ENCODE measurements at places on chromosomes 13 and 19.

DNA sequence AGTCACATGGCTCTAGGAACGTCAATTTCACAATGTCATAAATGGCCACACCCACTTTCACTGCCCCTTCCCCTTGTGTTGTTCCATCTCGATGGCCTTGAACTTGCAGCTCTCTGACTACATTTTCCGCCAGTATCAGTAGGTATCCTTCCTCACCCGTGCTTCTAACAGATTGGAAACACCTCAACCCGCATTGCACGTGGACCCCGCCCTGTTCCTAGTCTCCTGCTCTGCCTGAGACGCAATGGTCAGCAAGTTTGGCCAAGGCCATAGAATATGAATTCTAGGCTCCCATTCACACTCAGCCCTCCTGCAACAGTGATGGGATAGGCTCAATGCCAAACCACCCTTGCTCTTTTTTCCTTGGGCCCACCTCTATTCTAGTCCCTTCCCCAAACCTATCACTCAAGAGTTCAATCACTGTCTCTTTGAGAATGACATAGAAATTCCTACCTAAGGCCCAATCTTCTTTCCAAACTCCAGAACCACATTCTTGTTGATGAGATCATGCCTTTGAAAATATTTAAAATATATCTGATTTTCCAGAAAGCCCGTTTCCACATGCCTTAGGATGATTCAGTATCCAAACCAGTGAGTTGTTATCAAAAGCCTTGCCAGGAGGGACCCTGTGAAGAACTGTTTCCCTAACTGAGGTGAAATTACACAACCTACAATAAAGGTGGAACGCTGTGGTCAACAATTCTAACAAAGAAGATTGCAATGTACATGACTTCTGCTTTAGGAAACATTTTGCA, 334.6 kb downstream of the MYO16 start:
- peak; percentile 53 for DNase-seq

- DNase-seq: peak; percentile 1
Observed at GRCh38 chr13:106986033-106986484, 418.1 kb upstream of the ARGLU1 start.

DNA sequence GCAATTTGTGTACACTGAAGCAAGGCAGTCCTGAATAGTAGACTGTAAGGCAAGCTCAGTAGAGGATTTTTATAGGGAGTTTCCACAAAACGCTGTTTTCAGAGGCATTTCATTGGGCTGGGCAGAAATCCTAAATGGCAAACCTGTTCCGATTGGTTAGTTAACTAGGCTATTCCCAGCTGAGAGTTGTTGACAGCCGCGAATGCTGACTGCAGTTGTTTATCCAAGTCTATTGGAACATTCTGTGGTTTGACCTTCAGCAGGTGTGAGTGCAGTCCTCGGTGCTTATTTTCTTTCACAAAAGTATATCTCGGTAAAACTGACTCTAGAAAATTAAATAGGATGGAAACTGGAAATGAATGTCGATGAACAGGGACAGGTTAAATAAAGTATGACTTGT, 45.4 kb downstream of the TPT1 start:
- DNase-seq: no peak

DNA sequence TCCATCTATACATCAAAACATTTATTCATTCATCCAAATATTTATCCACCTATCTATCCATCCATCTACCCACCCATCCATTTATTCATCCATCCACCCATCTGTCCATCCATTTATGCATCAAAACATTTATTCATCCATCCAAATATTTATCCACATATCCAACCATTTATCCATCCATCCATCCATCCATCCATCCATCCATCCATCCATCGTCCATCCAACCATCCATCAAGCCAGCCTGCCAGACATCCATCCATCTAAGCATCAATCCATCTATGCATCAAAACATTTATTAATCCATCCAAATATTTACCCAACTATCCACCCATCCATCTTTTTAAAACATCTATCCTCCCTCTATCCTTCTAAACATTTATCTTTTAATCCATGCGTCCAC, 62.2 kb downstream of the UNC13A start:
- no peak for DNase-seq

DNA sequence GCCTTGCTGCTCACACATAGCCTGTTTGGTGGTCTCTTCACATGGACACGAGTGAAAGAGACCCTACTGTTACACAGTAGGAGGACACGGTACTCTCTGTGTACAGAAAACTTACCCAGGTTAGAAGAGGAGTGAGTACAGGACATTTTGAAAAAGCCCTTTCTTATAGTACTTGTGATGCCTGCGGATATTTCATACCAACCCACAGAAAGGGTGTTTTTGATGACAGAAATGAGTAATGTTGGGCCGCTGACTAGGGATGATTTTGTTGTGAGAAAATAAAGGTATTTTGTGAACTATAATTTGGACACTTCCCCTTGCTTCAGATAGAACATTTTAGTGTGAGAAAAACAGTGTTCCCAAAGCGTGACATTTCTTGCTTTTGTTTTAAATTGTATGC, 18.2 kb downstream of the NUDT15 start:
- no peak for DNase-seq

DNA sequence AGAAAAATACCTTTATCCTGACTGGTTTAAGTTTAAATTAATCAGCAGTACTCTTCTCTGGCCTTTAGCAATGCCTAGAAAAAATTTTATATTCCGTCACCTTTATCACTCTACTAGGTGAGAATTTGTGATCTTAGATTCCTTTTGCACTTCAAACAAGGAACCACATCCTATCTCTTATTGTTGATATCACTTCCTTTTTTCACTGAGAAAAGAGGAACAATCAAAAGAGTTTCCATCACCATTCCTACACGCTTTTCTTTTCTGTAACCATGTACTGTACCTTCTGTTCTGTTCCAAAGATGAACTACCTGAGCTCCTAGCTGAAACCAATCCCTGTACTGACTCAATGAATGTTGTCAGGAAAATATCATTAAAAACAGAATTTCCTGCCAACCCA, 1379.0 kb upstream of the MIR17HG start:
- no peak for DNase-seq

DNA sequence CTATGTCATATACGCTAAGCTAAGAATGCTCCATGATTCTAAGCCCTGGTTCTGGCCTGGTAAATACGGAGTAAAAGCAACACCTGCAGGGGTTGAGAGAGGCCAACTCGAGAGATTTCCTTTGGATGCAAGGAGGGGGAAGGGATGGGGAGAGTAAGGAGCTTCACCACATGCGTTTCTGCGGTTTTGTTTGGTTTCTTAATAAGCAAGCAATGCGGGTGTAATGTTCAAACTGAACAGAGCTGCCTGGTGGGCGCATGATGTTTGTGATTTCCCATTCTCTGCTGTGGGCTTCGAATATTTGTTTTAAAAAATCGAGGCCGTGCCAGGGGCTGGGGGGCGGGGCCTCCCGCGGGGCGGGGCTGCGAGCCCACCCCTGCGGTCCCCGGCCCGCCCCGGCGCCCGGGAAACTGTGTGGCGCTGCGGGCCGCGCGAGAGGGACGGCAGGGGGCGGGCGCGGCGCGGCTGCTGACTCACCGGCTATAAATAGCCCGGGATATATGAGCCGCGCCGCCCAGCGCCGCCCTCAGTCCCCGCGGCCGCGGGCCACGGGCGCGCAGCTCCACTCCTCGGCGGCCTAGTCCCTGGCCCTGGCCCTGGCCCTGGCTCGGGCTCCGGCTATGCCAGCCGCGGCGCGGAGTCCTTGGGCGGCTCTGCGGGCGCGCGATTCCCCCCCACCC, 5.1 kb downstream of the BBC3 start:
- peak; percentile 81 for DNase-seq

- DNase-seq: no peak
Observed at GRCh38 chr19:34881982-34882381, 44.7 kb upstream of the ZNF30 start.

DNA sequence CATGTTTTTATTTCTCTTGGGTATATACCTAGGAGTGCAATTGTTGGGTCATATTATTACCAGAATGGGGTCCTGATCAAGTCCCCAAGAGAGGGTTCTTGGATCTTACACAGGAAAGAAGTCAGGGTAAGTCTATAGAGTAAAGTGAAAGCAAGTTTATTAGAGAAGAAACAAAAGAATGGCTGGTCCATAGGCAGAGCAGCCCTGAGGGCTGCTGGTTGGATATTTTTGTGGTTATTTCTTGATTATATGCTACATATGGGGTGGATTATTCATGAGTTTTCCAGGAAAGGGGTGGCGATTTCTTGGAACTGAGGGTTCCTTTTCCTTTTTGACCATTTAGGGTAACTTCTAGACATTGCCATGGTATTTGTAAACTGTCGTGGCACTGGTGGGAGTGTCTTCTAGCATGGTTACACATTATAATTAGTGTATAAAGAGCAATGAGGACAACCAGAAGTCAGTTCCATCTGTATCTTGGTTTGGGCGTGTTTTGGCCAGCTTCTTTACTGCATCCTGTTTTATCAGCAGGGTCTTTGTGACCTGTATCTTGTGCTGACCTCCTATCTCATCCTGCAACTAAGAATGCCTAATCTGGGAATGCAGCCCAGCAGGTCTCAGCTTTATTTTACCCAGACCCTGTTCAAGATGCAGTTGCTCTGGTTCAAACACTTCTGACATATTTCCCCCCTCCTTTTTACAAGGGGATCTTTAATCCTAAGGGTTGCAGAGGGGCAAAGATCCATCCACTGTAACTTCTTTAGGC, 41.1 kb downstream of the CEACAM1 start:
- DNase-seq: no peak

GRCh38 chr19:38583219-38583984, 34.4 kb downstream of the MAP4K1 start:
- no peak for DNase-seq

GRCh38 chr19:50501568-50502475, 9.2 kb downstream of the JOSD2 start:
- DNase-seq: no peak

- DNase-seq: no peak
Observed at GRCh38 chr13:30963791-30964190, 31.3 kb downstream of the TEX26 start.

GRCh38 chr13:38804536-38804935, 117.7 kb downstream of the FREM2 start:
- no peak for DNase-seq

DNA sequence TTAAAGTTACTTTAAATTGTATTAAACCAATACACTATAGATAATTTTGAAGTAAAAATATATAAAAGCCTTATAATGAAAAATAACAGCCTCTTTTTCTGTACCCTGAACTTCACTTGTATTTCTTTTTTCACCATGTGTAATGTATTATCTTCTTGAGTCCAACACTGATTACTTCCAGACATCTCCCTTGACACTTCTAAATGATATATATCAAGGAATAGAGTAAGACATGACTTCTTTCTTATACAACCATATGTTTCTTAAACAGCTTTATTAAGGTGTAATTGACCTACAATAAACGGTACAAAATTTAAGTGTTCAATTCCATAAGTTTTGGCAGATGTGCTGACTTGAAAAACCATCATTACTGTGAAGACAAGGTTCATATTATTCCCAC, 531.9 kb downstream of the OLFM4 start:
- DNase-seq: no peak

GRCh38 chr19:30630289-30631032, 258.3 kb downstream of the ZNF536 start:
- no peak for DNase-seq

DNA sequence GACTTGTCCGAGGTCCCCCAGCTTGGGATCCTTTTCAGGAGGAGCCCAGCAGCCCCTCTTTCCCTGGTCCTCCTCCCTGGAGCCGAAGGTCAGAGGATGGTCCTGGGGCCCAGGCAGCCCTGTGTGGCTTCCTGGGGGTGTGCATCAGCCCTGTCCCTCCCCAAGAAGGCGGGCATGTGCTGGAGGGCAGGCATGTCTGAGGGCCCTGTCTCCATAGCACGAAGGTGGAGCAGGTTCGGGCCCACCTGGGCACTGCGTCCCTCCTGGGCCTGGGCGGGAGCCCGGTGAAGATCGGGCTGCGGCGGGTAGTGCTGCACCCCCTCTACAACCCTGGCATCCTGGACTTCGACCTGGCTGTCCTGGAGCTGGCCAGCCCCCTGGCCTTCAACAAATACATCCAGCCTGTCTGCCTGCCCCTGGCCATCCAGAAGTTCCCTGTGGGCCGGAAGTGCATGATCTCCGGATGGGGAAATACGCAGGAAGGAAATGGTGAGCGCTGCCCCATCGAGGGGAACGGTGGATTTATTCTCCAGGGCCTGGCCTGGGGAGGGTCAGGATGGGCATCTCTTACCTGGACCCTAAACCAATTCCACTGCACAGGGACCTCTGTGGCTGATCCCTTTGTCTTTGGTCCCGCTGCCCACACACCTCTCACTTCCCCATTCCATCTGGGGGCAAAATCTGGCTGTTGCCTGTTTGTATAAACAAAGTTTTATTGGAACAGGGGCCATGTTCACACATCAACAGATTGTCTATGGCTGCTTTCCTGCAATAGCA, 10.9 kb downstream of the TIMM13 start:
- DNase-seq: no peak
